Activated CD4-positive, alpha-beta T cell treated with anti-CD3 and anti-CD28 coated beads for 36 hours (primary cell): ENCODE measurements at places on chromosomes 12 and 14.

GRCh38 chr12:123126294-123127181 is 24.4 kb downstream of the PITPNM2 start:
- DNase-seq, result no peak

DNA sequence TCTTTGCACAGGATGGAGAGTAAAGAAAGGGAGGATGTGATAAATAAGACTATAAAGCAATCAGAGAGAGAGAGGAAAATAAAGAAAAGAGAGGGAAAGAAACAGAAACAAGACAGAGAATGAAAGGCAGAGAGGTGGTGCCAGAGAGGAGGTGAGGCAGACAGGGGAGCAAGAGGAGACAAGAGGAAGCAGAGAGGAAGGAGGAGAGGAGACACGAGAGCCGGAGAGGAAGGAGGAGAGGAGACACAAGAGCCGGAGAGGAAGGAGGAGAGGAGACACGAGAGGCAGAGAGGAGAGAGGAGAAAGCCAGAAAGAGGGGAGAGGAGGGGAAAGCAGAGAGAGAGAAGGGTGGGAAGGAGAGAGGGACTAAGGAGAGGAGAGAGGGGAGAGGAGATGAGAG is 125.2 kb downstream of the PAPOLA start:
- DNase-seq, result no peak

DNA sequence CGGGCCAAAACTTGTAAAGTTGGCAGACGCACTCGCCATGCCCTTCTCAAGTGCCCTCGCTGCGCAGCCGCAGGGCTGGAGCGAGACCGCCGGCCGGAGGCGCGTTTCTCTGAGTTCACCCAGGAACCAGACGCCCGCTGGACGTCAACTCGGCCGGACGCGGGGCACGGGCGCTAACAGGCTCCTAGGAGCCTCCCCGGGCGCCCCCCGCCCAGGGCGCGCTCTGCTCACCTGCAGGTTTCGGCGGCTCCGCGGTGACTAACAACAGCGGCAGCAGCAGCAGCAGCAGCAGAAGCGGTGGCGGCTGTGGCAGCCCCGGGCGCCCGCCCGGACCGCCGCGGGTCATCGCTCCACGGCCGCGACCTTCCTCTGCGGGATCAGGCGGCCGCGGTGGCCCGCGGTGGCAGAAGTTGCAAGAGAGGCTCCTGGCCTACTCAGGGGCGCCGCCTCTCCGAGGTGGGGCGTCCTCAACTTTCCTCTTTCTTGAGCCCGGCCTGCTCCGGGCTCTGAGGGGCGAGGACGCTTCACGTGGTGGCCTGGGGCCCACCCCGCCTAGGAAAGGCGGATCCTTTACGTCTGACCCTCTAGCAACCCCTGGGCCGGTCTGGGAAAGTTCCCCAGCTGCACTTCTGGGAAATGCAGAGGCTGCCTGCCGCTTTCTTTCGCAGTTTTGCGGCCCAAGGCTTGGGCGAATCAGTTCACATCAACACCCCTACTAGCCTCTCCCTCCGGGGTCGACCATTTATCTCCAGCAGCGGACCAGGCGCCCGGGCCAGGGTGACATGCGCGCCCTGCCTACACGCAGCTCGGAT is at the start of gene PLBD1:
Gene PLBD1, minus strand, starts transcription at position 533 of the 812 bp plus-strand sequence. Its CDS starts 187 bp downstream, at position 346.
- peak; percentile 49 for DNase-seq

- DNase-seq, result no peak
Observed at GRCh38 chr14:105476097-105476830, 1.6 kb downstream of the CRIP2 start.

GRCh38 chr14:89429199-89430181 is 12.5 kb upstream of the FOXN3 start:
- peak; percentile 84 for DNase-seq
